ENCODE measurements at places on chromosomes 13 and 19.
A peak's percentile ranks its signal among the peaks of the same experiment; 100 is the strongest.

DNA sequence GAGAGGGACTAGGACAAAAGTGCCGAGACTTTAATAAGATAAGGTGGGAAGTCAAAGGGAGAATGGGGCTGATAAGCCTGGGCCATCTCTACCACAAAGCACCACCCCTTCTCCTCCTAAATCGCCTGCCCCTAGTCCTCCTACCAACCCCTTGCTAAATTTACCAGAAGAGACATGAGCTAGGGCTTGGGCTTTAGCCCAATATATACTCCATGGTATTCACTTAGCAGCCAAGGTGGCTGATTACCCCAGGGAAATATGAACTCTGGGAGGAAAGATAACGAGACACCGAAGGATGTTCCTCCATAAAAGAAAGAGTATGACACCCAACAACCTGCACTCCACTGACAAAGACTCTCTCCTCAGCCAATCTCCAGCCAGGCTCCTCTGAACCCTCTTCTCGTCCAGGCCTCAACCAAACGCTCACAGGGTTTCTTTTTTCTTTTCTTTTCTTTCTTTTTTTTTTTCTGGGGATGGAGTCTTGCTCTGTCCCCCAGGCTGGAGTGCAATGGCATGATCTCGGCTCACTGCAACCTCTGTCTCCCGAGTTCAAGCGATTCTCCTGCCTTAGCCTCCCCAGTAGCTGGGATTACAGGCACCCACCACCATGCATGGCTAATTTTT, 610.2 kb downstream of the UQCRFS1 start:
- H3K4me1 ChIP-seq, result peaks cover 28% of the 10 kb centered on the region
- no peak for DNase-seq
- no peaks in the 10 kb centered on the region for H3K36me3 ChIP-seq
- no peaks in the 10 kb centered on the region for H3K27me3 ChIP-seq
- no peak overlapping the region for H3K4me3 ChIP-seq
- no peak overlapping the region for H3K27ac ChIP-seq

- peaks cover 2% of the 10 kb centered on the region for H3K27me3 ChIP-seq
- no peak for DNase-seq
- H3K4me1 ChIP-seq, result no peaks in the 10 kb centered on the region
- H3K27ac ChIP-seq, result no peak overlapping the region
- H3K36me3 ChIP-seq, result no peaks in the 10 kb centered on the region
These were observed 12.8 kb upstream of the SIGLEC10 start for GRCh38 chr19:51430221-51430620.

DNA sequence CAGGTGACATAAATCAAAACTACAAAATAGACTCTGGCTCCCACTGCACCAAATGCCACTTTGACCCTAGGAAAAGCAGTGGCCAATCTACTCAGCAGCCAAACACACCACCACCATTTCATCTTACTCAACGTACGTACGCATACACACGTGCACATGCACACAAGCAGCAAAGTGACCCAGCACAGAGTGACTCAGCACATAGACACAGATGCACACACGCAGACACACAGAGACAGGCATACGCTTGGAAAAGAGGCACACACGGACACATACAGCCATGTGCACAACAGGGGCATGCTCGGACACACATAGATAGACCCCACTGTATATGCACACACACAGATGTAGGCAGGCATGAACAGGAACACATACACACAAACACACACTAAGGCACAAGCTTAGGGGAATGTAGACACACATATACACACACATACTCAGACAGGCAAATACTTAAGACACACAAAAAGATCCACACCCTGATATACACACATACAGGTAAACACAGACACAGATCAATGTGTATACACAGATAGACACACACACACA, 37.3 kb downstream of the PEPD start:
- peaks cover 42% of the 10 kb centered on the region for H3K36me3 ChIP-seq
- no peak overlapping the region for H3K27ac ChIP-seq
- H3K4me1 ChIP-seq, result no peaks in the 10 kb centered on the region

DNA sequence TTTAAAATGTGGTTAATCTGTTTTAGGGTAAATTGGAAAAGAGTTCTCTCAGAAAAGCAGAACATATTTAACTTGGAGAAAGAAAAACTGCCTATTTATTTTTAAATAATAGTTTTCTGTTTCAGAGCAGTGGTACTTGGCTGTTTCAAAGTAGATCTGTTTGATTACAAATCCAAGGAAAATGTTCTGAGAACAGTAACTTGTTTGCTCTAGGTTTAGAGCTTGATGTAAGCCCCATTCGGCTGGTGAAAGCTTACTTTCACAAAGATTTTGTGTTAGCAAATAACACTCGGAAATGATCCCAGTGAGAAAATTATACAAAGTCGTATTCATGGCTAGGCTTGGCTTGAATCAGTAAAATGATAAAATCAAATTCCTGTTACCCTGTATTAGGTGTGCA, 395.8 kb upstream of the GPC6 start:
- no peak overlapping the region for H3K4me3 ChIP-seq
- DNase-seq, result no peak
- no peaks in the 10 kb centered on the region for H3K4me1 ChIP-seq
- no peaks in the 10 kb centered on the region for H3K36me3 ChIP-seq

DNA sequence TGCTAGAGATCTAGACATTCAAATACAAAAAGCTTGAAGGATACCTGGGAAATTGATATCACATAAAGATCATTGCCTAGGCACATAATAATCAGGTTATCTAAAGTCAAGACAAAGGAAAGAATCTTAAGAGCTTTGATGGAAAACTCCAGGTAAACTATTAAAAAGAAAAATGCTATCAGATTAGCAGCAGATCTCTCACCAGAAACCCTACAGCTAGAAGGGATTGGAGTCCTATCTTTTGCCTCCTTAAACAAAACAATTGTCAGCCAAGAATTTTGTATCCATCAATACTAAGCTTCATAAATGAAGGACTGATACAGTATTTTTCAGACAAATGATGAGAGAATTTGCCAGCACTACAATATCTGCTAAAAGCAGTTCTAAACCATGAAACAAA, 682.4 kb upstream of the ATXN8OS start:
- DNase-seq, result no peak
- H3K27me3 ChIP-seq, result no peaks in the 10 kb centered on the region
- H3K4me1 ChIP-seq, result no peaks in the 10 kb centered on the region
- no peak overlapping the region for H3K4me3 ChIP-seq
- no peaks in the 10 kb centered on the region for H3K36me3 ChIP-seq
- H3K27ac ChIP-seq, result no peak overlapping the region

- H3K27me3 ChIP-seq, result no peaks in the 10 kb centered on the region
- peaks cover 9% of the 10 kb centered on the region for H3K36me3 ChIP-seq
- peaks cover 14% of the 10 kb centered on the region for H3K4me1 ChIP-seq
- no peak overlapping the region for H3K4me3 ChIP-seq
- DNase-seq, result peak; percentile 58
These were observed 3.0 kb downstream of the GTPBP3 start for GRCh38 chr19:17340302-17340870.

- H3K27ac ChIP-seq, result no peak overlapping the region
- H3K27me3 ChIP-seq, result no peaks in the 10 kb centered on the region
- no peaks in the 10 kb centered on the region for H3K4me1 ChIP-seq
- H3K4me3 ChIP-seq, result no peak overlapping the region
- no peak for DNase-seq
These were observed 6.2 kb upstream of the ZNF554 start for GRCh38 chr19:2813235-2814160.

- H3K27me3 ChIP-seq, result no peaks in the 10 kb centered on the region
- no peak overlapping the region for H3K27ac ChIP-seq
- H3K4me1 ChIP-seq, result peaks cover 7% of the 10 kb centered on the region
- H3K36me3 ChIP-seq, result no peaks in the 10 kb centered on the region
- H3K4me3 ChIP-seq, result no peak overlapping the region
- DNase-seq, result no peak
These were observed 1.5 kb upstream of the DAND5 start for GRCh38 chr19:12967907-12968306.

Measured in SJSA1 (cell line).